NCI-H1694 treated with DMSO at 0.1 percent for 48 hours (cell line): ENCODE measurements at places on chromosomes 1 and 21.

DNA sequence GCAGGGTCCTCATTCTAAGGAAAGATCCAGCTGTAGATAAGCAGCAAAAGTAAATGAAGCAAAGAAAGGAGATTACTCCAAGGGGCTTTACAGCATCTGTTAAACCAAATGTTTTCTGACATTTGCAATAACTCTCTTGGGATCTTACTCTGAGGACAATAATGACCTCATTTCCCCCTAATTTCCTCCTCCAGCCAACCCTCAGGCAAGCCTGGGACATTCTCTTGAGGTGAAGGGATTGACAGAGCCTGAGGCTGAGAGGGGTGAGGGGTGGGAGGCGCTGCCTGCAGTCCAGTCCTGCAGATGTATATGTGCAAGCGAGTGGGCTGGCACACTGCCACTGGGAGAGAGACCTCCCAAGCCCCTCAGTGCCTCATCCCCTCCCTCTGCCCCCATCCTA is 40.5 kb upstream of the NEK2 start:
- no peak for DNase-seq

- DNase-seq: no peak
These were observed 1.3 kb upstream of the GNB1 start for GRCh38 chr1:1892079-1892762.

- no peak for DNase-seq
These were observed 2.4 kb upstream of the ZRANB2 start for GRCh38 chr1:71083271-71083670.

- no peak for DNase-seq
These were observed 61.2 kb upstream of the PRDX6 start for GRCh38 chr1:173415905-173416450.
